Stimulated activated memory B cell treated with anti-CD40 and anti-IgM and Interleukin-4, amounts not matched to agents 10 μg/mL and 1 μg/mL and 100 μg/mL, for 72 hours (primary cell): ENCODE measurements at places on chromosomes 3 and 15.

DNA sequence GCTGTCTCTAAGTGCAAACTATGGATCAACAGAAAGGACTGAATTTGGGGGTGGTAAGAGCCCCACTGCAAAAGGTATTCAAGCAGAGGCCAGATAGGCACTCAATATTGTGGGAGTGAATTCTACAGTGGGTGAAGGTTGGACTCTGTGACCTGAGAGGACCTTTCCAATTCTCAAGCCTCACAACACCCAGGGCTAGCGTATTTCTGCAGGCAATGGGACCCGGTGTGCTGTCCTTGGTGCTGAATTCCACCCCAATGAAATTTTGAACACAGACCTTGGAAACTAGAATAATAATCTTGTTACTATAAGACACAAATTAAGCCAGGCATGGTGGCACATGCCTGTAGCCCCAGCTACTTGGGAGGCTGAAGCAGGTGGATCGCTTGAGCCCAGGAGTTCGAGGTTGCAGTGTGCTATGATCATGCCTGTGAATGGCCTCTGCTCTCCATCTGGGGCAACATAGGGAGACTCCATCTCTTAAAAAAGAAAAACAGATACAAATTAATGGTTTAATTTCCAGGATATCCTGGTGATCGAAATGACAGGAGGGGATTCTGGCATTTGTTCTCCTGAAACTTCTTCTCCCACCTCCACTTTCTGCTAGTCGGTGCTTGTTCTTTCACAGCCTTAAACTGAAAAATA is 135.4 kb downstream of the RAB11A start:
- ATAC-seq = no peak

DNA sequence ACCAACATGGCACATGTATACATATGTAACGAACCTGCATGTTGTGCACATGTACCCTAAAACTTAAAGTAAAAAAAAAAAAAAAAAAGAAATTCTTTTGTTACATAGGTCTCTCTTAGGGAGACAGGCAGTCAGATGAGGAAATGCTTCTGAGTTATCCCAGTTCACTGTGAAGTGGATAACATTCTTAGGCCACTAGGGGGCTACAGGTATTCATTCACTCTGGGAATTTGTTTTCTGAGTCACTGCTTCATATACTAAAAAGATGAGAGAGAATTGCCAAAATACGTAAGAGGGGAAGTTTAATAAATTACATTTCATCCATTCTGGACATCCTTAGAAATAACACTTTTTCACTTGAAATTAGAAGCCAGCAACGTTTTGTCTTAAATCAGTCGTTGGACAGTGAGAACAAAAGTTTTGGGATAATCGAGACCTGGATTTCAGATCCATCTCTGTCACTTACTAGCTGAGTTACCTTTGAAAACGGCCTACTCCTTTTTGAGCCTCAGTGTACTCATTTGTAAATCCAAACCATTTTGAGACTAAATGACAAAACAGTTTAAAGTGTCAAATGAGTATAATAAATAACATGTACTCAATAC is 738.4 kb upstream of the ALCAM start:
- no peak for ATAC-seq

DNA sequence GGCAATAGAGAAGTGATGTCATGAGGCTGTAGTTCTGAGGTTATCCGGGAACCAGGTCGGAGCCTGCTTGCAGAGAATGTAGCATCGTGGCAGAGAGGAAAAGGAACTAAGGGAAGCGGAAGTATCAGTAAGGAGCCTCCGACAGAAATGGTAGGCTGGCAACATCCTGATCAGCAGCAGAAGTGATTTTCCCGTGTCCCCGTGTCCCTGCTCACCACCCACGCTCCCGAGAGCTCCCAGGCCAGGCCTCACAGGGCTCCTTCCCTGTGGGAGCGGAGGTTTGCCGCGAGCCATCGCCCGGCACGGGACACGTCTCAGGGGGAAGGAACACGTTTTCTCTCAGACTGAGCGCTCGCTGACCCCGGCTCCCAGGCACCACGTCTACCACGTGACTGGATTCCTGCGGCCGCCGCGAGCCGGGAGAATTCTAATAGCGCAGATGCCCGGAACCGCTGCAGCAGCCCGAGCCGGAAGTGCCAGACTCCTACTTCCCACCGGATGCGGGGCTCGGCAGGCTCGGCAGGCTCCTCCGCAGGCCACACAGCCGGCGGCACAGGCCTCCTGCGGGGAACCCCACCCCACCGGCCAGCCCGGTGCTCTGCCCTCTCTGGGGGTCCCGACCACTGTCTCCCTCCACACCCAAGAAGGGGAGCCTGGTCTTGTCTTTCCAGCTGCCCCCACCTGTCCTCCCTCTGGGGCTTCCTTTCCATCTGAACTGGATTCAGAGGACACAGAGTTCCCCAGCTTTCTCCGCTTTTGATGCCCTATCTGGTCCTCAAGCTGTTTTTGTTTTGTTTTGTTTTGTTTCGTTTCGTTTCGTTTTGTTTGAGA is 99.3 kb downstream of the BDH1 start:
- peak; percentile 73 for ATAC-seq

DNA sequence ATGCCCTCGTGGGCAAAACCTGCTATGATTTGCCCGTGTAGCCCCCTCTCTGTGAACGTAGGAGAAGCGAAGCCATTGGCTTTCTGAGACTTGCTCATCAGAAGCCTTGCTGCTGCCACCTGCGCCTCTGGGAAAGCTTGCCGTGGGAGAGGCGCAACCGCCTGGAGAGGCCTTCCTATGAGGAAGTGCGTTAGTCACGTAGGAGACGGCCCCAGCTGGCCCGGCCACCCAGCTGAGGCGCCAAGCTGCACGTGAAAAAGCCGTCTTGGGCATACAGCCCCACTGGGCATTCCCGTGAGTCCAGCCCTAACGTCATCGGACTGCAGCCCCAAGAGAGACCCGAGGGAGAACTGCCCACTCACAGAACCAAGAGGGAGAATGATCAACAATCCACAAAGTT is 49.1 kb upstream of the TJP1 start:
- ATAC-seq = no peak

- no peak for ATAC-seq
These were observed 21.1 kb downstream of the GCNT3 start for GRCh38 chr15:59632714-59633113.

- ATAC-seq = no peak
These were observed 78.1 kb downstream of the AGBL1 start for GRCh38 chr15:86157606-86158293.

DNA sequence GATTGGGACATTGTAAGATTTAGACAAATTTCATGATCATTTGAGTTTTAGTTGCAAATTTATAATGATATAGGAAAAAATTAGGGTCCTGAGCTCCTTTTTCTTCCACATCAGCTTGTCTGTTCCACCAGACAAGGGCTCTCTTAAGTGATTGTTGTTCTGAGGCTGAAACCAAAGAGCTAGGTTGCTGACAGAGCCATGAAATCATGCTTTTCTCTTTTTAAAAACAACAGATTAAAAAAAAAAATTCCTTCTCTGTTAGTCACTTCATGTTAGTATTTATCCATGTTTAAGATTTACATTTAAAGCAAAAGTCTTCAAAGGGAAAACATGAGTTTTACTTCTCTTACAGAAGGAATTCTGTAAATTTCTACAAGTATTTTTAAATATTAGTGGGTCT is 56.8 kb downstream of the ATP2C1 start:
- no peak for ATAC-seq

- ATAC-seq = no peak
These were observed 32.1 kb downstream of the DNASE1L3 start for GRCh38 chr3:58178528-58179234.

DNA sequence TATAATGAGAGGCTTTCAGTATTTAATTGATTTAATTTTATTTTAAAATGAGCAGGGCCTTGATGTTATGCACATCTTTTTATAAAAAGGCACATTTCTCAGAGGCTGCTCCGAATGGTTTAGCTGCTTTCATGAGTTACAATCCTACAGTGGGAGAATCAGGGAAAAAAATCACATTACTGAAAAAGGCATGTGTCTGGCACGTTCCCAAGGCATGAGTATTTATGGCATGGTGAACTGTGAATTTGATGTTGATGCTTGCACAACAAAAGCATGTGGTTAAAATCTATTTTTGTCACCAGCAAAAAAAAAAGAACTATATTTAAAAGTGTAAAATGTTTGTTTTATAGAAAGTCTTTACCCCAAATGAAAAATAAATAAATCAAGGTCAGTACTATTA is 485.2 kb upstream of the ROBO2 start:
- no peak for ATAC-seq

DNA sequence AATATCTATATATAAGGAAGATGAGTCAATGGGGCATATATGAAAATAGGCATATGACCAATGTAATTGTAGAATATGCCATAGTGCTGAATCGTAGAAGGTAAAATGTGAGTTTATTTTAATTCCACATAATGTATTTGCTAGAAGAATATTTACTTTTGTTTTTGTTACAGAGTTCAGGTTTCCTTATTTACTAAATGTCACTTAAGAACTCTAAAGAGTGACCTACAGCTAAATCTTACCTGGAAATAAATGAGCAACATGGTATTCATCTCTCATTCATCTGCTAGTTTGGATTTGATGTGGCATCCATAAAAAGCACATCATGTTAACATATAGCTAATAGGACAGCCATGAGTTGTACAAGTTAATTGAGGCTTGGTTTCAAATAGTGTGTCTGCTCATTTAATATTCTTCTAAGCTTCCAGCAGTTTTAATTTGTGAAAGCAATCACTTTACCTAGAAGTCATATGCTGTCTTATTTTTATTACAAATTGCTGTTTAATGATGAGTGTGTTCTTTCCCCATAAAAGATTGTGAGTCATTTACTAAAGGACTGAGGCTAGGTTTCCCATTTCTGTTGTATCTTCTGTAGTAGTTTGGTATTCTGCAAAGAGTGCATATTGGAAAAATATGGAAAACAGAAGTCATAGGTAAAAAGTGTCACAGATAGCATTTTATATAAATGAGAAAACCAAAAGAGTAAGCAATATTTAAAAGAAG is 222.1 kb upstream of the POU1F1 start:
- no peak for ATAC-seq

GRCh38 chr3:109569135-109569846 is 231.9 kb upstream of the DPPA4 start:
- no peak for ATAC-seq

DNA sequence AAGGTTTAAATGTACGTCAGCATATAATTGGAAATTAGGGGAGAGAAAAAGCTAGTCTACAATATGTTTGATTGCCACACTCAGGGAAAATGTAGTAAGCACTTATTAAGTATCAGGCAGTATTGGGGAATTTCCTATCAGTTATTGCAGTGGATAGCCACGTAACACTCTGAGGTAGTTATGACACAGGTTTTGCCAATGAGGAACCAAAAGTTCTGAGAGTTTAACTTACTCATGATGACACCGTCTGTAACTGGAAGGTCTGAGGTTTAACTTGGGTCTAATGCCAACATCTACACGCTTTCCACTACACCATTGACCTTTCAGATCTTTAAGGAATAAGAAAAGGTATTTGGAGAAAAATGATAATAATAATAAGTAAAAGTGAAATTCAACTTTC is 89.5 kb downstream of the ZMAT3 start:
- peak; percentile 95 for ATAC-seq

GRCh38 chr3:107813026-107813425 is 277.8 kb downstream of the CD47 start:
- ATAC-seq = no peak

DNA sequence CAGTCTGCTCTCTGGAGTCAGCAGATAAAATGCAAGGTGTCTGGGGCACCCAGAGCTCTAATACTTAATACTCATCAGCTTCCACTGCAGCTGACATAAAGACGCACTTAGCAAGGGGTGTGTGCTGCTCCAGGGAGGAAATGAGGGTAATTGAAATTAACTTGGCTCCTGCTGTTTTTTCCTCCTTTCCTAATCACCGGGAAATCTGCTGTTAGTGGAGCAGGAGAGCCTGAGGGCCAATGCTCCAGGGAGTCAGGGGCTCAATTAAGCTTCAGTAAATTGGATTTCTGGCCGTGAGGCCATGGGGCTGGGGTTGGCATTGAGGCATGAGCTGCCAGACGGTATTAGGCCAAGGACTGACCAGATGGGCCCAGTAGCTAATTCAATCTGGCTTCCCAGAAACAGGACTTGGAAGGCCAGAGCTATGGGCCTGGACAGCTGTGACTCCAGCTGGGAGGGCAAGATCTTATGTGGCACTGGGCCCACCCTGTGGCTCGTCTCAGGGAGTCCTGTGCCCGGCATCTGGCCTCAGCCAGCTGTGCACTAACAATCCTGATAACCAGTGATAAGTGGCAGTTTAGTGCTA is 30.7 kb upstream of the CHRNB4 start:
- no peak for ATAC-seq

GRCh38 chr3:57652203-57652602 is 40.7 kb downstream of the DENND6A start:
- ATAC-seq = no peak

GRCh38 chr3:63991666-63992065 is 31.6 kb downstream of the PSMD6 start:
- ATAC-seq = no peak

- no peak for ATAC-seq
These were observed 312.6 kb downstream of the AGBL1 start for GRCh38 chr15:86392296-86392695.

- no peak for ATAC-seq
These were observed 60.4 kb downstream of the CCNL1 start for GRCh38 chr3:157099326-157100095.

DNA sequence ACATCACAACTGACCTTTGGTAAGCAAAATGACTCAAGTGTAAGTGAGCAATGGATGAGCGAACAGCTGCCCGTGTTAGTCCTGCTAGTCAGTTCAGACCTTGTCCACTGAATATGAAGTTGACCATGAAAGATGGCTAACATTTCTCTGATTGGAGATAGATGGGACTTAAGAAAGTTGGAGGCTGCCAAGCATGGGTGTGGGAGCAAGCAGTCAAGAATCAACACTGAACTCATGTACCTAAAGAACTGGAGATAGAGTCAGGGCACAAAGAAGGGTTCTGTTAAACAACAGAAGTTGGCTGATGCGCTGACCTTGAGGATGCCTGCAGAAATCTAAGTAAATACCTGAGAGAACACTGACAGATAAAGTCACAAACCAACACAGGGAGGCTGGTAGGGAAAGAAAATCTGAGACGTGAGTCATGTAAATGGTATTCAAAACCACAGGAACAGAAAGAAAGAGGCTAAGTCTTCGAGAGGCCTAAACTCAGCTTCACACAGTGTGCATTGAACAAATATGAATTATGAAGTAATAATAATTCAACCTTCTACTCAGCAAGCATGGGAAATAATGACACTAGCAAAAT is 30.7 kb upstream of the ANPEP start:
- no peak for ATAC-seq

DNA sequence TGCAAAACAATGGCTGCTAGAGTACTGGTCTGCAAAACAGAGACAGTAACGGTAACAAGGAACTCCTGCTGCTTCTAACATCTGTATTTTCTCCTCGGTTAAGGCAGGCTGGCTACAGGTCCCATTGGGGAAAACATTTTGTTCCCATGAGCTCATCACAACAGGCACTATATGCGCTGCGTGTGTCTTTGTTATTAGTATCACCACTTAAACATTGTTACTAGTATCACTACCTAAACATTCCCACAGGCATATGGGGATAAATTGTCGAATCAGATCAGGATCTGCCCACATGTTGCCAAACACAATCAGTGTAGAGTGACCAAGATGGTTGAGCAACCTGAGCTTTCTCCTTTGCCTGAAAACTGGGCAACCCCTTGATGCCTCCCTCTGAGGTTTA is 77.2 kb downstream of the TOP2B start:
- ATAC-seq = no peak
